ENCODE measurements at places on chromosomes 5 and 9.

DNA sequence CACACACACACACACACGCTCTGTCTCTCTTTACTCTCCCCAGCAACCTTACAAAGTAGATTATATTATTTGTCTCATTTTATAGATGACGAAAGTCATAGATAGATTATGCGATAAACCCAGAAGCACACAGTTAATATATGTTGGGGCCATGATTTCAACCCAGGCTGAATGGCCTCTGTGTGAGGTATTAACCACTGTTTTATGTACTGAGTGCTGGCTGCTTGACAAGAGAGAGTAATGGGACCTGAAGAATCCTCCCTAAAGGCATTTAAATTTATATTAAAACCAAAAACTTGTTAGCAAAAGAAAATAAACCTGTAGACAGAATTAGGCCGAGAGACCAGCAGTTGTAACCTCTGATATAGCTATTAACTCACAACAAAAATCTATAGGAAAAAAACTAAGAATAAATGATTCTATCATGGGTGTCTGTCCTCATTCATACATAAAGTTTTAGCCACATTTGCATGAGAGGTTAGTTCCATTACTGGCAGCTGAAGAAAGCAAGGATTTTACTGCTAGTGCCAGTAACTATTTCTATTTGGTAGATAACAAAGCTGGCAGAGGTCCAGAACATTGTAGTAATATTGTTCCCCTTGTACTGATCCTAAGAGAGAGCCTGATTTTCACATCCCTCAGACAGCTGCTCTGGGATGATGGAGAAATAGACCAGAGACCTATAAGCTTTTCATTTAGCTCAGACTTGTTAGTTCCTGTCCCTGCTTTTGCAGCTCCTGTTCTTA is 250.9 kb downstream of the ADGRV1 start:
- no peak for DNase-seq

GRCh38 chr9:75953218-75953617 is 62.7 kb downstream of the PCSK5 start:
- DNase-seq = no peak

GRCh38 chr9:124410321-124410913 is 4.8 kb downstream of the PSMB7 start:
- no peak for DNase-seq

GRCh38 chr9:121698627-121699570 is 47.5 kb downstream of the DAB2IP start:
- DNase-seq = peak; percentile 50

GRCh38 chr5:84260140-84260539 is 124.5 kb downstream of the EDIL3 start:
- DNase-seq = no peak

- no peak for DNase-seq
These were observed 736.9 kb downstream of the TLE1 start for GRCh38 chr9:80952363-80952922.

GRCh38 chr5:154483654-154484392 is 5.8 kb upstream of the HAND1 start:
- no peak for DNase-seq

- no peak for DNase-seq
These were observed 92.4 kb upstream of the IFNK start for GRCh38 chr9:27431543-27432147.

GRCh38 chr9:133855802-133856521 is 117.8 kb upstream of the SARDH start:
- DNase-seq = peak; percentile 74

GRCh38 chr9:38026840-38027527 is 42.0 kb downstream of the SHB start:
- DNase-seq = peak; percentile 81

- DNase-seq = peak; percentile 65
These were observed 473.4 kb downstream of the NTRK2 start for GRCh38 chr9:85142968-85143367.

DNA sequence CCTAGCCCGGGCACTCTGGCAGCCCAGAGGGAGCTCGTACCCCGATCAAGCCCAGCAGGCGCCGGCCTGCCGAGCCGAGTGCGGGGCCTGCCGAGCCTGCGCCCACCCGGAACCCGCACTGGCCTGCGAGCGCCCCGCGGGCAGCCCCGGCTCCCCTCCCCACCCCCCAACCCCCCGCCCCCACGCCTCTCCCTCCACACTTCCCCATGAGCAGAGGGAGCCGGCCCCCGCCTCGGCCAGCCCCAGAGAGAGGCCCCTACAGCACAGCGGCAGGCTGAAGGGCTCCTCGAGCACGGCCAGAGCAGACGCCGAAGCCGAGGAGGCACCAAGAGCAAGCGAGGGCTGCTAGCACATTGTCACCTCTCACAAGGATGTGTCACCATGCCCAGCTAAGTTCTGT is 36.2 kb upstream of the CCDC180 start:
- DNase-seq = no peak

DNA sequence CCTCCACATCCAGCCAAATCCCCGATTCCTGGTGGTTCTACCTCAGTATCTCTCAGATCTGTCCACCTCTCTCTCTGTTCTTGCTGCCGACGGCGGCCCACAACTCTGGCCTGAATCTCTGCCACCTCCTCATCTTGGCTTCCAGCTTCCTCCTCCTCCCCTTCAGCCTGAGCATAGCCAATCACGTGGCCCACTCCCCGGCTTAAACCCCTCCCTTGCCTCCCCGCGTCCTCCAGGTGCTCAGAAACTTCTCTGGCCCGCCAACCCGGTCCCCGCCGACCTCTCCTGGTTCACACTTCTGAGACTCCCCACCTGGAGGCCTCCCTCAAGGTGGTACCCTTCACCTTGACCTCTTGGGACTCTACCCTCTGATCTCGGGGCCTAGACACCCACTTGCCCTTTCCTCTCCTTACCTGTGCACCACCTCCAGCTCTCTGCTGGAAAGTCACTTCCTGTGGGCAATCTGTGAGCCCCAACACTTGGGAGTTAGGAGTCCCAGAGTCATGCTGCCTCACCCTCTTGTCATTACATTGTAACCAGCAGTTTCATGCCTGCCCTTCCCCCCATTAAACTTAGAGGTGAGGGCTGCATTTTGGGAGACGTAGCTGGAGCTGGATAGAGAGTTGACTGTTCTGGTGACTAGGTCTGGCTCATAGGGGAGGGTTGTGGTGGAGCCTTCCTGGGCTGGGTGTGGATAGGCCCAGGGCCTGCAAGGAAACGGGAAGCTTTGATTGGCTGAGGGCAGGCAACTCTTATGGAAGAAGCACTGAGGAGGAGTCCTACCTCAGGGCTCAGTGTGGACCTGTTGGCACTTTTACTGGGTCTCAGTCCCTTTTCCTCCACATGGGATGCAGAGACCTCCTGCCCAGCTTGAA is 4.5 kb upstream of the SET start:
- peak; percentile 97 for DNase-seq

- peak; percentile 45 for DNase-seq
These were observed 699.3 kb upstream of the WWC1 start for GRCh38 chr5:167592114-167592513.

GRCh38 chr5:53542926-53543325 is 17.5 kb upstream of the NDUFS4 start:
- no peak for DNase-seq

DNA sequence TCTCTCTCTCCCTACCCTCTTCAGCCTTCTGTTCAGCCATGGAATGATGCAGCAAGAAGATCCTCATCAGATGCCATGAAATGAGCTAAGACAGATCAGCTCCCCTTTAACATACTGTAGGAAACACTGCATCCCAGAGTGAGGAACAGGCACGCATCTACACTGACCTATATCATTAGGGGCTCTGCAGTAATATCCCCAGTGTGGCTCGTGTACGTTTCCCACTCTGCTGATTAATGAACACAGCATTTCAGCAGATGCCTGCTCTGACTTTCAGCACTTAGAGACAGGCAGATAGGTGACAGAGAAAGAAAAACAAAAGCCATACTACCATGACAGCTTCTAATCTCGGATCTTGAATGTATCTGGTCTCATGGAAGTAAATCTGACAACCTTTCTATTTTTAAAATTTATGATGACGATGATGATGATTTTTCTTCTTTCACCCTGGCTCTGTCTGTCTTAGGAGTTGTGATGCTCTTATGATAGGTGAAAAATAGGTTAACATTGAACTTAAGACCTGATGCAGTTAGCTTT is 750.3 kb downstream of the CDH12 start:
- no peak for DNase-seq

- DNase-seq = peak; percentile 31
These were observed 44.1 kb downstream of the CCL28 start for GRCh38 chr5:43367909-43368669.

DNA sequence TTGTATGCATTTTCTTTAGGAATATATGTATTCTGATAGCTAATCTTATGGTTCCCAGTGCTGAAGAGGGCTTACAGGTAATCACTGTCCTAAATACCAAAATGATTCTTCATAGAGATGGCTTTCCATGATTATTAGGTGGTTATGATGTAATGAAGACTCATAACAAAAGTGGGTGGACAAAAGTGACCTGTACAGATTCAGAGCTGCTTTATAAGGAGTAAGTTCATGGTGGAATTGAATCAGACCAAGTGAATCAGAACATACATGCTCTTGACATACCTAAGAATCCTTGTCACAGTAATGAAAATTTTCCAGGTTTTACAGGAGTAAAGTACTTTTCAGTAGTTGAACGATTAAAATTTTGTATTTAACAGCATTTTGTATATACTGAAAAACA is 105.6 kb downstream of the NIPBL start:
- peak; percentile 78 for DNase-seq

DNA sequence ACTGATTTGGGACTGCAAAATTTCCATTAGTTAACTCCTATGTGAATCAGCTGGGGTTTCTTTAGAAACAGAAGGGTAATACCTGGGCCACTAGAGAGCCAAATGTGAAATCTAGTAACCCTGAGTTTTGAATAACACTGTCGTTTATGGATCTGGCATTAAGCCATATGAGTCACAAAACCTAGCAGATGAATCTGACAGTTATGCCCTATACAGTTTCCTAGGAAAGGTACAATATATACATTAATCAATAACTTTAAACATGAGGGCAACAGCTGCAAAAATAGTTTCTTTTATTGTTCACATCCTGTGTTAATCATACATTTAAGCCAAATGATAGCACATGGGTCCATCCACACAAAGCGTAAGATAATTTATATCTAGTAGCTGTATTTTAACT is 56.9 kb downstream of the PAM start:
- peak; percentile 74 for DNase-seq

DNA sequence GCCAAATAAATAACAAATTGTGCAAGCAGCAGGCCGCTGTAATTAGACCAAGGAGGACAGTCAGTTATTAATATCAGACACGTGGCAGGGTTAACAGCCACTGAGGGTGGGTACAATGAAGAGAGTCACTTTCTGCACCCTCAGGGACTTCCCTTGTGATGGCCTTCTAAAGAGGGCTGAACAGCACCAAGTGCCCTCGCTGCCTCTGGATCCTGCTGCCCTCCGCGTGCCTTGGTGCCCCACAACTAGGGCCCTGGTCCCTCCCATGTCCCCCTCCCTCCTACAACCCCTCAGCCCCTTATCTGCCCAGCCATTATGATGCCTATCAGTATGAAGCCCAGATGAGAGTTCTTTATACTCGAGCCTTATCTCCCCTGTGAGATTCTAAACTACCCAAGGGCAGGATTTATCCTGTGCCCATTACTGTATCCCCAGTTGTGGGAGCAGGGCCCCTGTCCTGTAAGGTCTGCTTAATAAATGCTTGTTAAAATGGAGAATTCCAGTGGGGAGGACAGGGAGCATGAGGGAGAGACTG is 37.3 kb downstream of the PCDH1 start:
- no peak for DNase-seq

GRCh38 chr9:124062172-124062571 is 50.6 kb downstream of the LHX2 start:
- DNase-seq = no peak

GRCh38 chr9:83475741-83476140 is 62.5 kb downstream of the FRMD3 start:
- no peak for DNase-seq

DNA sequence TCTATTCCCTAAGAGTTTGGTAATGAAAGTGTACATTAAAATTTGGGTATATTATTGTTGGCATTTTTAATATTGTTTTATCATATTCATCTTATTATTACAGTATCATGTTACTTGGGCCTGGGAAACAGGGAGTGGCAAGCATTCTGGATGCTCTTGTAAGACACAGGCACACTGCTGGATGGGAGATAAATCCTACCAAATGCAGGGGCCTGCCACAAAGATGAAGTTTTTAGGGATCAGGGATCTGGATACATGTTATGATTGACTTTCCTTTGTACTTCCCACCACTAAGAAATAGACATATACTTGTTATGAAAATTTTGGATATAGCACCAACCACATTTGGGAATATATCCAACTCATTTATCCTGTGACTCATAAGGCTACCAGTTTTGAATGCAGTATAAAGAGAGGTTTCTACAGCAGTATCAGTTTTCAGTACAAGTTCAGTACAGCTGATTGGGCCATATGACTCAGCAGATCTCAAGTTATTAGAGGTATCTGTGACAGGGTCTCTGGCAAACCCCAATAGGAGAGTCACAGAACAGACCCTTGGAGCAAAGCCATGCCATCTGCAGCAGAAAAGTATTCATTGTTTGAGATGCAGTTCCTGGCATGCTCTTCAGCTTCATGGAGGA is 360.1 kb downstream of the DMAC1 start:
- peak; percentile 56 for DNase-seq

GRCh38 chr5:39080168-39080567 is 6.0 kb upstream of the RICTOR start:
- DNase-seq = no peak

GRCh38 chr5:138844125-138844461 is 31.0 kb downstream of the LRRTM2 start:
- DNase-seq = peak; percentile 89

DNA sequence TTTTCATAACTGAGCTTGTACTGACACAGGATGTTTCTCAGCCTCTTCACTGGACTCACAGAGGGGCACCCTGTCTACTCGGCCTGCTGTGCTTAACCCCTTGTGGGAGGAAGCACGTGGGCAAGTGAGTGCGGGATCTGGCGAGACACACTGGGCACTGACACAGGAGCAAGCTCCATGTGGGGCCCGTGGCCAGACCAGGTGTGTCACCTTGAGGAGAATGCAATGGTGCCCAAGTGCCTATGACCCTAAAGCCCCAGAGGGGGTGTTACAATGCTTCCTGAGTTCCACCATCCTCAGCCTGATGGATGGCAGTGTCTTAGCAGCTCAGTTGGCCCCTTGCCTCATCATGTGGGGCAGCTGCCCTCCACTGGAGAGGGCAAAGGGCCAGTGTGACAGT is 128.9 kb downstream of the ALDH1A1 start:
- no peak for DNase-seq

DNA sequence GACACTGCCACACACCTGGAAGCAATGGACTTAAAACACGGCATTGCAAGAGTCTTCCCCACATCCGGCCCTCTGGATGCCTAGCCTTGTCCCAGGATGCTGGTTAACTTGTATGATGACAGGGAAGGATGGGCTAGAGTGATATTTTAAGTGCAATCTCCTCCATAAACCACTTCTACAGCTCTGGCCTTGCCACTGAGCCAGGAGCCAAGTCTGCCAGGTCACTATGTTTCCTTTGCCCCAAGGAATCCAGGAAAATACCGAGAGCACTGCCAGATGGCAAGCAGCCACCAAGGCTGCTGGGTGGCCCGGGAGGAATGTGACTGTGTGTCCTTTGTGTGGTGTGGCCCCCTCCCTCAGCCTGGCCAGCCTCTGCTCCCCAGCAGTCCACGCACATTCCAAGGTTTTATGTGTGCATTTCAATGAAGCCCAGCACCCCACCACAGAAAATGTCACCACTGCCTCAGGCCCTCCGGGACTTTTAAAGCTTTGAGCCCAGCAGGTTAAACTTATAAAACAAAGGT is 106.0 kb downstream of the FRMD3 start:
- DNase-seq = no peak

- peak; percentile 85 for DNase-seq
These were observed 42.3 kb downstream of the PLPP1 start for GRCh38 chr5:55492449-55492848.
